Melanocyte of skin (primary cell): ENCODE measurements at places on chromosomes 1 and 21. TPM values are rescaled to one million over a fixed set of nuclear protein-coding genes. Genes with fewer than 3 reads are reported as not detected.

Gene LCE2B
- total RNA-seq: not detected in 2 replicates

Gene C1orf74
- 2.8 and 4.0 TPM in 2 replicates for total RNA-seq

Gene TTC34
- 0.34 and 0.36 TPM in 2 replicates for total RNA-seq

Gene MARK1
- 1.7 and 4.0 TPM in 2 replicates for total RNA-seq

Gene GABRD
- total RNA-seq: not detected in 2 replicates

Gene NBPF26
- 3.8 and 19.3 TPM in 2 replicates for total RNA-seq
